Endothelial cell of coronary artery (primary cell): ENCODE measurements at places on chromosomes 4 and X. TPM values are rescaled to one million over a fixed set of nuclear protein-coding genes. Genes with fewer than 3 reads are reported as not detected.

ARHGAP4 gene
- 26.4 and 50.0 TPM in 2 replicates for total RNA-seq

CD38 gene
- 0.09 TPM in 2 replicates for total RNA-seq

ABCG2 gene
- total RNA-seq: 1.7 and 14.0 TPM in 2 replicates

VGLL1 gene
- total RNA-seq: not detected in 2 replicates

REELD1 gene
- not detected in 2 replicates for total RNA-seq

NHS gene
- total RNA-seq: under 0.01 and 0.28 TPM in 2 replicates

DGKK gene
- total RNA-seq: not detected in 2 replicates

F8A2 gene
- not detected in 2 replicates for total RNA-seq

CFAP99 gene
- total RNA-seq: under 0.01 and 0.09 TPM in 2 replicates

ITM2A gene
- 14.5 and 19.0 TPM in 2 replicates for total RNA-seq

FREM3 gene
- under 0.01 TPM in 1 of 2 replicates, not detected in the other for total RNA-seq

ANOS1 gene
- 0.28 and 0.54 TPM in 2 replicates for total RNA-seq

ASB9 gene
- total RNA-seq: 7.6 and 14.4 TPM in 2 replicates

IL13RA2 gene
- total RNA-seq: under 0.01 and 0.09 TPM in 2 replicates

CC2D2A gene
- 7.2 and 11.2 TPM in 2 replicates for total RNA-seq

PRRG3 gene
- not detected in 2 replicates for total RNA-seq

ADGRG4 gene
- under 0.01 TPM in 1 of 2 replicates, not detected in the other for total RNA-seq

SYTL4 gene
- total RNA-seq: 14.2 and 17.2 TPM in 2 replicates

NOX1 gene
- total RNA-seq: 0.09 TPM in 1 of 2 replicates, not detected in the other

FGF13 gene
- total RNA-seq: 0.09 TPM in 1 of 2 replicates, not detected in the other

NSUN7 gene
- total RNA-seq: under 0.01 TPM in 1 of 2 replicates, not detected in the other

LEF1 gene
- not detected in 2 replicates for total RNA-seq

MEPE gene
- not detected in 2 replicates for total RNA-seq

MAGEE1 gene
- 0.45 and 0.85 TPM in 2 replicates for total RNA-seq

MGAT4D gene
- total RNA-seq: not detected in 2 replicates

EGFL6 gene
- total RNA-seq: not detected in 2 replicates

ZNF280C gene
- 2.0 and 2.2 TPM in 2 replicates for total RNA-seq

NEXMIF gene
- not detected in 2 replicates for total RNA-seq

YIPF6 gene
- total RNA-seq: 17.5 and 21.8 TPM in 2 replicates

TBX22 gene
- total RNA-seq: not detected in 2 replicates

GATA1 gene
- not detected in 2 replicates for total RNA-seq

SLC26A1 gene
- 0.09 TPM in 1 of 2 replicates, not detected in the other for total RNA-seq

NMU gene
- total RNA-seq: 0.09 and 0.72 TPM in 2 replicates
